Germinal center (tissue), 1 donor: ENCODE measurements at places on chromosomes 12 and 14.

DNA sequence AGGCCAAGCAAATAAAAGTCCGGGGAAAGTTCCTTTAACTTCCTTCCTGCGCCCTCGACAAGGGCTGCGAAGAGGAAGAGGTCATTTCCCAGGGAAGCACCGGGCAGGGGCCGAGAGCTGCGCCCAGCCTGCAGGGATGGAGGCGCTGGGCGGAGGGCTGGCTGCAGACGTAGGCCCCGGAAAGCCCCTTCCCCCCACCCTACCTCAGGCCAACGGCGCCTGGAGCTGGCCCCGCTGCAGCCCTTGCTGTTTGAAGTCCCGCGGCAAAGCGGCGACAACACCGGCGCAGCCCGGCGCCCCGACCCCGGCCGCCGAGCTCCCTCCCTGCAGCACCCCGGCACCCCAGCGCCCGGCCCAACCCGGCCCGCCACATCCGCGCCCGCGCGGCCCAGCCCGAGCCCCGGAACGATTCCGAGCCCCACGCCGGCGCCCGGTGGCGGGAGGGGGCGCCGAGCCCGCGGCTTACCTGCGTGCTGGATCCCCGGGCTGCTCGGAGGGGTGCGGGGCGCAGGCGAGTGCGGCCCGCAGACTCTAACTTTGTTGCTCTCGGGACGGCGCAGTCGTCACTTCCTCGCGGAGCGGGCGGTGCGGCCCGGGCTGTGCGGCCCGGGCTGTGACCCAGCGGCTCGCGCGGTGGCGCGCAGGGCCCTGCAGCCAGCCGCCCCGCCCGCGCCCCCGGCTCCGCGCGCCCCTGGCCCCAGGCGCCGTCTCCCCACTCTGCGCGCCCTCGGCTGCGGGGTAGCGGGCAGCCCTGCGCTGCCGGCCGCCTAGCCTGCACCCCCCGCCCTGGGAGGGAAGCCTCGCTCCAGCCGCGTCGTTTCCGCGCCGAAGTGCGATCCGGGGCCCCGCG, 64.8 kb upstream of the PTGR2 start:
- DNase-seq = peak; percentile 67

DNA sequence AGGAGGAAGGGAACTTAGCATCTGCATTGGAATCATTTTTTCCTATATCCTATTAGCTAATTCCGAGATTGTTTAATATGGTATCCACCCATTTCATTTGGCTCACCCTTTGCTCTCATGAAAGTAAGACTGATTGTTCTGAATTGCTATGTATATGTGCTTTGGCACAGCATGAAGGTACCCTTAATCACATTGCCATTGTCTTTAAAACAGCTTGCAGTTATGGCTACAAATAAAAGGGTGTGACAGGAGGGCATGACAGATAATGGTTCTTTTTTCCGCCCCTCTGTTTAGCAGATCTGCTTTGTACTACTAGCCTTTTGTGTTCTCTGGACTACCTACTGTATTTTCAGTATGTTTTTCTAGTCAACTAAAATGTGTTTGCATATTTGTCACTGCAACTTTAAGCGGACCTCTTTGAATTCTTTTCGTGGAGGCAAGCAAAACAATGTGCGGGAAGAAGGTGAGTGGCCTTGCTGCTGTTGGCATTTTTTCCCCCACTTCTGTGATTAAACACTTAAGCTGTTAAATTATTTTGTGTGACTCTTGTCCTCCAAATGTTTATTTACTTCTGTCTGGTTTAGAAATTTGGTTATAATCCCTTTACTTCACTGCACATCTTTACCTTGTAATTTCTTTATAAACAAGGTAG, 35.8 kb downstream of the FBXO34 start:
- no peak for DNase-seq

DNA sequence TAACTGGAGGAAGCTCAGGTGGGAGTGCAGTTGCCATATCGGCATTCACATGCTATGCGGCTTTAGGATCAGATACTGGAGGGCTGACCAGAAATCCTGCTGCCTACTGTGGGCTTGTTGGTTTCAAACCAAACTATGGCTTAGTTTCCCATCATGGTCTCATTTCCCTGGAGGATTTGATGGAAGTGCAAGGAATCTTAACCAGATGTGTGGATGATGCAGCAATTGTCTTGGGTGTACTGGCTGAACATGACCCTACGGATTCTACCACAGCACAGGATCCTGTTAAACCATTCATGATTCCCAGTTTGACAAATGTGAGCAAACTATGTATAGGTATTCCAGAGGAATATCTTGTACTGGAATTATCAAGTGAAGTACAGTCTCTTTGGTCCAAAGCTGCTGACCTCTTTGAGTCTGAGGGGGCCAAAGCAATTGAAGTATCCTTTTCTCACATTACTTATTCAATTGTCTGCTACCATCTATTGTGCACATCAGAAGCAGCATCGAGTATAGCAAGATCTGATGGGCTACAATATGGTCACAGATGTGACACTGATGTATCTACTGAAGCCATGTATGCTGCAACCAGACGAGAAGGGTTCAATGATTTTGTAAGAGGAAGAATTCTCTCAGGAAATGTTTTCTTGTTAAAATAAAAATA, 42.9 kb downstream of the RALGAPA1 start:
- no peak for DNase-seq

GRCh38 chr14:68191567-68192321, 372.2 kb downstream of the RAD51B start:
- DNase-seq = no peak

GRCh38 chr12:68899251-68899771, 33.7 kb downstream of the CPM start:
- DNase-seq = no peak

DNA sequence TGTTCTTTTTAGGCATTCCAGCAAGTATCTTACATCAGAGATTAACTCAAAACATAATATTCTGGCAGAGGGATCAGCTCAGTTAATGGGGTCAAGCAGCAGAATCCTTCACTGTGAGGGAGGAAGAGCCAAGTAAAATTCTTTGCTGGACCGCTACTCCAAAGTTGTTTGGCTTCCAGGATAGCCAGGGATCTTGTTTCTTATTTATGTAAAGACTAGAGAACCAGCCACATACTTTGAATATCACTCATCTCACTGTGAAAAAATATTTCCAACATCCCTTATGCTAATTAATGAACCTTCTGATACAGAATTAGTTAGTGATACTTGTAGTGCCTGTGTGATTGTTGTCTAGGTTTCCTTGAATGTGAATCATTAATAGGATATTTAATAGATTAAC, 94.2 kb downstream of the PLEKHA5 start:
- no peak for DNase-seq
